HS-27A (cell line): ENCODE measurements at places on chromosomes 2 and 18.

DNA sequence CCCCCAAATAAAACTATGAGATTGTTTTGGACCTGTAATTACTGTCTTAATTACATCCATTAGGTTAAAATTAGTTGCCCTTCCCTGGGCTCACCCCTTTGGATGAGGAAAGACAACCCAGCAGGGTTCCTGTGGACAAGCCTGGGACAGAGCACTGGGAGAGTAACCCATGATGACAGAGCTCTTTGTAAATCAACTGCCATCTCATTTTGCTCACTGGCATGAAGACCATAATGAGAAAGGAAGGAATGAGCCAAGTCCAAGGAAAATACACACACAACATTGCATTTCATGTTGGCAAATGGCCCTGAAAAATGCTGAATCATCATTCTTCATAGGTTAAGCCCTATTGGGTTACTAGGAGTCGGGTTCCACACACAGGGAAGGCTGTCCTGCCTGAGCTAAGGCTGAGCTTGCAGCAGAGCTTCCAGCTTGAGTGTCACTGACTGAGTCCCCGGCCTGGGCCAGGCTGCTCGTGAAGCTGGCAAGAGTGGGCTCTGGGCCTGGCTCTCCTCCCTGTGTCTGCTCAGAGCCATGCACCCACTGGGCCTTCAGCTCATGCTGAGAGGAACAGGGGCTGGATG lies 94.1 kb upstream of the ACAA2 start:
- DNase-seq = no peak

DNA sequence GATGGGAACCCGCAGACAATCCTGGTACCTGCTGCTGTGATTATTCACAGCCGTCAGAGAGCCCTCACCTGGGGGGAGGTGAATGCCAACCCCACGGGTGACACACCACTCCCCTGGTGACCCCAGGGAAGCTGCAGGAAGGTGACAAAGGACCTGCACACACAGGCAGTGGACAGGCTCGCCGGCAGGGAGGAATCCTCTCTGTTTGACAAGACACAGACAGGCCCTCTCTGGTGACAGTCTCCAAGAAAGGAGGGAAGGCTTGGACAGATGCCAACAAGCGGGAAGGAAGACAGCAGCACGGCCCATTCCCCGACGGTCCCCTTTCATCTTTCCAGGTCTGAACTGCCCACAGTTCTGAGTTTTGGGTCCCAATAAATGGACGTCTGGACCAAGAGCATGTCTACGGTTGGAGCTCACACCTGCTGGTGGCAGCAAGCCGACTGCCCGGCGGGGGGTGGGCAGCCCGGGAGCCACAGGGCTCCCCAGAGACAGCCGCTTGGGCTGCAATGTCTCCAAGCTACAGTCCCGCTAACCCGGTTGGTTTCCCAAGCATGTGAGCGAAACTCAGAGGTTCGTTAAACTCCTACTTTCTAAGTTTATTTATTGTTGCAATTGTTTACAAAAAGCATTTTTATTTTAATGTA lies 31.8 kb downstream of the HDAC4 start:
- no peak for DNase-seq

DNA sequence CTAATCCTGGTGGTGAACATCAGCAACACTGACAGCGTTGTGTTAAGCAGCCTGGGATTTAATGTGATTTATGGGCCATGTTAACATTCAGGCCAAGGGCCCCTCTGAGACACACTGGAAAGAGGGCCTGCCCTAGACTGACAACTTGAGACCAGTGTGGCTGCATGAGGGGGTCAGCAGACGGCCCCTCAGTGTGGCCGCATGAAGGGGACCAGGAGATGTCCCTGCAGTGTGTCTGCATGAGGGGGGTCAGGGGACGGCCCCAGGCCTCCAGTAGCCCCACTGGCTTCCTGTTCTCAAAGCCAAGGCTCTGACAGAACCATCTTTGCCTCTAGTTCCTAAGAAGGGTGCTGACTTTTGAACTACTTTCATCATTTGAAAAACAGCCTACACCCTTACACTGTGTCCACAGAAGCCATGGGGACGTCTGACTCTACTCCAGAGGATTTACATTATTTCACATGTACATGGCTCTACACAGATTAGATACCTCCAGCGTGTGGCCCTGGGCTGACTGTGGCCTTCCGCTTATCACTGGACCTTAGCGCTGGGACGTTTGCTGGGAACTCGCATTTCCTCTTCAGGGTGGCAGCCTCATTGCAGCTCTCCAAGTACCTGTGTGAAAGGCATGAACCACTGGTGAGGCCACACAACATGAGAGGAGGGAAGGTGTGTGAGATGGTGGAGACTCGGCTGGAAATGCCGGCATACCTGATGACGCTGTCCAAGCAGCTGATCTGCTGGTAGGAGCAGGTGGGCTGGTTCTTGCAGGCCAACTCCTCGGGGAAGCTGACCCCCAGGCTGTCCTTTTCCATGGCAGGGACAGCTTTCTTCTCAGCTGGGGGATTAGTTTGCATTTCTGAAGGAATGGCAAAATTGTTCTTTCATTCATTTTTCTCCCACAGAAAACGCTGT lies 18.2 kb upstream of the HES6 start:
- no peak for DNase-seq

GRCh38 chr2:42801381-42801780 lies 9.0 kb upstream of the HAAO start:
- peak; percentile 41 for DNase-seq

DNA sequence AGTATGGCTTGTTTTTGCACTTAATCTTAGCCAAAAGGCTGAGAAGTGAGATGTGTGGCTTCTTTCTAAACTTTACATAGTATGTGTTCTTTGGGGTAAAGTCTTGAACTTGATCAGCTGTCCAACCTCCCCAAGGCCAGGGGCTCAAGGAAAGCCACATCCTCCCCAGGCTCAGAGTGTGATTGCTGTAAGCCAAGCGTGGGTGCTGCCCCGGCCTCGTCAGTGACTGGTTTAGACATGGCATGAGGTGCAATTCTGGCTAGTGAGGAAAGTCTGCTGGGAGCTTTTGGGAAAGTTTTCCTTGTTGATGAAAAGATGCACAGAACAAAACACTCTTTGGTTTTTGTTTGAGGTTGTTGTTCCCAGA lies 40.2 kb downstream of the TMEM177 start:
- no peak for DNase-seq

DNA sequence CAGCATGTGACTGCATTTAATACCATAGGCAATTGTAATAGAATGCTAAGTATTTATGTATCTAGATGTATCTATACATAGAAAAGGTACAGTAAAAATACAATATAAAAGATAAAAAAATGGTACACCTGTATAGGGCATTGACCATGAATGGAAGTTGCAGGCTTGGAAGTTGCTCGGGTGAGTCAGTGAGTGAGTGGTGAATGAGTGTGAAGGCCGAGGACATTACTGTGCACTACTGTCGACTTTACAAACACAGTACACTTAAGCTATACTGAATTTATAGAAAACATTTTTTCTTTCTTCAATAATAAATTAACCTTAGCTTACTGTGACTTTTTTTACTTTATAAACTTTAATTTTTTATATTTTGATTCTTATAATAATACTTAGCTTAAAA lies 8.9 kb downstream of the DIS3L2 start:
- no peak for DNase-seq

GRCh38 chr2:44369392-44369791 lies 7.6 kb downstream of the CAMKMT start:
- no peak for DNase-seq

- DNase-seq = no peak
These were observed 31.0 kb downstream of the ANKRD29 start for GRCh38 chr18:23631746-23632145.

DNA sequence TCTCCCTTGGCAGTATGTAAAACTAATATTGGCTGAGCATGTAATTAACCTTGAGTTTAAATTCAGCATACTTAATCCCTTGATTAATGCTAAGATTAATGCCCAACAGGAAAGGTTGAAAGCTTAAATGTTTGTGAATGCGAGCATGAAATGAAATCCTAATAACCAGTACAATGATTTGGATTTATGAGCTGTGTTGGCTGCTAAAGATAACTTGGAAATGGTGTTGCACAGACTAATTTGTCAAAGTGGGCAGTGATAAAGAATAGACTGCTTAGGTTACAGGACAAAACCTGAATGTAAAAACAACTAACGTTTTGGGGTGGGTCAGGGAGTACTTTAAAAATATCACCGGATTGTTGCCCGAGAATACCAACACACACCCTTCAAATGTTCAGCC lies 70.6 kb downstream of the MGAT5 start:
- no peak for DNase-seq

DNA sequence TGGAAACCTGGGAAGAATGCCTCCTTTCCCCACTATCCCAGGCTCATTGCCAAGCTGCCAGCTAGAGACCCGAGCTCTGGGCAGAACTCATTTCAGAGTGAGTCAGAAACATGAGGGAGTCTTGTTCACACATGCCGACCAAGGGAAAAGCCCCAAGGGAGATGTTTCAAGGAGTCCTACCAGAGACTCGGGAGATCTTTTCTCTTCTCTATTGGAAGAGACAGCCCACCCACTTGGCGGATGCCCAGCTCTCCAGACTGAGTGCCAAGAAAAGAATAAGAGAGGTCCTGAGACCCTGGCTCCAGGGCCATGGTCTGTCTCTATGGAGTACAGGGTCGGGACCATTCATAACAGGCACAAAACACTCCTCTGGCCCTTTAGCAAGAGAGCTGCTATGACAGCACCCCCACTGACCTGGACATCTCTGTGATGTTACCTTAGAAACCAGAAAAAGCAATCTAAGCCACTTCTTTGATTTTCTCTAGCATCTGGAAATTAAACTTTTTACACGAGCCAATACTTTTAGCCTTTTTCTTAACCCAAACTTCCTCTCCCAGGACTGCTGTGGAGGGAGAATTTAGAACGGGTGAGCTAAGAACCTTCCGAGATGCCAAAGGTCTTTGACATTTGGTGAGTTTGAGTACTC lies 18.5 kb upstream of the IGFBP5 start:
- peak; percentile 69 for DNase-seq

- no peak for DNase-seq
These were observed 244.8 kb downstream of the TWIST2 start for GRCh38 chr2:239092571-239093294.

- DNase-seq = no peak
These were observed 55.5 kb downstream of the PRKCE start for GRCh38 chr2:45707006-45707405.

DNA sequence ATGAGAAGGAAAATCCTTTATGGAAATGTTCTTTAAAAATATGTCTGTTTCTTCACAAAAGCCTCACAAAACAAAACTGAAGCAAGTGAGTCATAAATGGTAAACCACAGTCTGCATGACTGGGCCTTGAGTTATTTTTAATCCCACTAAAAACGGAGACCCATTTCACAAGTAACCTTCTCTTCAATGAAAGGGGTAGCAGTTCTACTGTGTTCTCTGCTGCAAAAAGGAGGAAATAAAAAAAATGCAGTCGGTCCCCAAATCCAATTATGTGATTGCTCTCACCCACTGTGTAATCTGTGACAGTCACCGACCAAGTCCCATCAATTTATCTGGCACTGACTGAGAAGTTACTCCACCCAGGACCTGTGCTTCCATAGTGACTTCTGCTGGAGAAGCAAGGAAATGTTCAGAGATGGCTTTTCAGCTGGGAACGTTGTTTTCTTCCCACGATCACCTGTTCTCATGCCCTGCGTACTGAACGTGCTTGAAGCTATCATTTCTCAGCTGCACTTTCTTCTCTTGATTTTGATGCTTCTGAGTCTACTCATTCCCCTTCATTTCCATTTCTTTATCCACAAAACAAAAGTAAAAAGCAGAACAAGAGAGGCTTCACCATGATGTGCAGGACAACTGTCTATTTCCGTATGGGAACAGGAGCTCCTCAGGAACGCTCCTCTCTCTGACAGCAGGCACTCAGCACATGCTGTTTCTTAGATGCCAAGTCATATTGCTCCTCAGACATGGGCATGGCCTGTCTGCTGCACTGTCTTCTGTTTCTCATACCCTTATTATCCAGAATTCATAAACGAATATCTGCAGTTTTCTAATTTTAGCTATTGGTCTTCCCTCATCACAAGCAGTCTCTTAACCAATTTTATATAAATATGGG lies 80.0 kb upstream of the TMEM200C start:
- DNase-seq = no peak

- no peak for DNase-seq
These were observed 104.0 kb upstream of the POU3F3 start for GRCh38 chr2:104749856-104750460.

GRCh38 chr18:3219241-3219630 lies 532 bp downstream of the MYOM1 start:
- no peak for DNase-seq

DNA sequence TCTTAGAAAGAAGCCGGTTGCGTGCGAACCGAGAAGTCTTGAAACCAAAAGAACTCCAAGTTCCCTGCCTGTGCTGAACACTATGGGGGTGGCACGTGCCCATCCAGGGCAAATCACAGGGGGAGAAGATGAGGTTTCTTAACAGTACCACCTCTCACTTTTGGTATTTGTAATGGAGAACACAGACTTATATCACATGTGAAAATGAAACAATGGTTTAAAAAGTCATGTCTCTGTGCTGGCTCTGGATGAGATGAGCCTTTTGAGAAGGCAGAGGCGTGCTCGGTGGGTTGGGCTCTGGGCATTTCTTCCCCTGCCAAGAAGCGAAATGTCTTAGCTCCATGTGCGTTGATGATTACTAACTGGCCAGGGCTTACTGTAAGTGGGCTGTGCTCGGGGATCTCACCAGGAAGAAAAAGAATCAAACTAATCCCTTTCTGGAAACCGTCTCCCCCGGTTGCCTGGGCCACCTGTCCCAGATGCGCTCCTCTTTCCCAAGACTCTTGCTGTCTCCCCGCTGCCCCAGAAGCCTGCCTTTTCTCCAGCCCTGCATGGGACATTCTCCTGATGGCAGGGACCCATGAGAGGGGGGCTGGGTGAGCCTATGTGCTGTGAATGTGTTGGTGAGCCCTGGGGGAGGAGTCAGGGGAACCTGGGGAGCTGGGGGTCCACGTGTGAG lies 252.9 kb downstream of the PRKCE start:
- no peak for DNase-seq

DNA sequence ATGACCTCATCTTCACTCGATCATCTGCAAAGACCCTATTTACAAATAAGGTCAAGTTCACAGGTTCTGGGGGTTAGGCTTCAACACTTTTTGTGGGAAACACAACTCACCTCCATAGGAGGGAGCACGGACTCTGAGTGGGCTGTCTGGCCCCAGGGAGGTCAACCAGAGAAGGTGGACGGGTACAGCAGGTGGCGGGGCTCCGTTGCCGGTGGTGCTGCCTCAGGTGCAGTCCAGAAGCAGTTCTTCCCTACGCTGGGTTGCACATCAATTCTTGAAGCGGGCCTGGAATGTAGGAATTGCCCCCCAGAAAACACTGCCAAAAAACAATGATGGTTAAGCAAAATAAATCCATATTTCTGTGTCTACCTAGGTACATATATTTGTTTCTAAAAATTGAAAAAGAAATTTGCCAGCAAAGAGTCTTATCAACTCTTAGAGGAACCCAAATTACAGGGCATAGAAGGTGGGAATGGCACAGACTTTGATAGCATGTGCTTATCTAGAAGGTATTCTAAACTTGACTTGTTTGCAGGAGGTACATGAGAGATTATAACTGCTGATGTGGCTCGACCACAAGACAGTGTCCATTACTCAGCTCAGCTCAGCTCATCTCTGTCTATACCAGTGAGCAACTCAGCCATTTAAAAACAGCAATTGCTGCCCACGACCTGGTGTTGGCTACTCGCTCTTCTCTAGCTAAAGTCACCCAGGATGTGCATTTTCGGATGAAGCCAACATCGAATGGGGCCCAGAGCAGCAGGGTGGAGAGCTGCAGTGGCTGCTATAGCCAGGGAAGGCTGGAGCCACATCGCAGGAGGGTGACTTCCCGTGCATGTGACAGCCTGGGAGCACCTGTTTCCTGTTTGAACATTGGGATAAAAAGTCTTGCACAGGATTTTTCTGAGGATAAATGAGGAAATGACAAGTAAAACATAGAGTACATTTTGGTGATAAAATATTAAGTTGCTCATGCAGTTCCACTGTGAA lies 128.7 kb downstream of the RNF144A start:
- no peak for DNase-seq
